Effector memory CD8-positive, alpha-beta T cell (primary cell): ENCODE measurements at places on chromosomes 12 and 14.

DNA sequence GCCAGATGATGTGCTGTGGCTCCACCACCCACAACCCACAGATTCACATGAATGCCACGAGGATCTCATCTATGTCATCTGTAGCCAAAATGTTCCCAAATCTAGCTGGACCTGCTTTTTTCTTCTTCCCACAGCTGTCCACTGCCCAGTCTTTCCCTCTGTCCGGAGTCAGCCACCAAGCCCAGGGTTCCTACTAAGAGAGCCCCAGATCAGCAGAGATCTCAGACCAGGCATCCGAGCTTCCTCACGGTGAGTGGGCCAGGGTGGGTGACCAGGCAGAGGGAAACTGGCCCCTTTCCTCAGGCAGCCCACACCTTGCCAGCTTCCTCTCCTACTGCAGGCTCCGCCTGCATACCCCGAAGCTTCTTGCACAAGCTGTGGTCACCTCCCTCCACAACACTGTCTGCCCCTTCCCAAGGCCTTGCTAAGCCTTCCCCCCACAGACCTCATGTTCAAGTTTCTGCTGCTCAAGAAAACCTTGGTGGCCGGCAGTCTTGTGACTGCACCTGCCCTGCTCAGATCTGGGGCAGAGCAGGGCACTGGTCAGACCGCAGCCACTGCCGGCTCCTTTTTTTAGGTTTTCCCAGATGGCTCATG lies 81.4 kb downstream of the ACTN1 start:
- DNase-seq: no peak

GRCh38 chr14:95713596-95714371 lies at the start of gene TCL1A:
TCL1A (minus strand) TSS chr14:95714125; CDS start chr14:95714066, 59 bp downstream.
- no peak for DNase-seq

DNA sequence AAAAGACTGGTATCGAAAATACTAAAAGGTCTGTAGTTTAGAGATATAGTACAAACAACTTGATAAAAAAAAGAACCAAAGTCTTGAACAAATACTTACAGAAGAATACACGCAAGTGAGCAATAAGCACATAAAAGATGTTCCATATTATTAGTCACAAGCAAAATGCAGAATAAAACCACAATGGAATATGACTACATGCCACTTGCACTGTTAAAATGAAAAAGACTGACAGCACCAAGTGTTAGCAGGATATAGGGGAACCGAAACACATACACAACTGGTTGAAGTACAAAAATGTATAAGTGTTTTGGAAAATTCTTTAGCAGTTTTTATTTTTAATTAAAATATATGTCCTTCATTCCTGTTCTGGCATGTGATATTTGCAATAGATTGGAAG lies 3.6 kb downstream of the CLEC2A start:
- no peak for DNase-seq

GRCh38 chr12:82728710-82729109 lies 42.0 kb downstream of the TMTC2 start:
- no peak for DNase-seq

GRCh38 chr12:32891526-32891925 lies 5.1 kb downstream of the PKP2 start:
- no peak for DNase-seq

DNA sequence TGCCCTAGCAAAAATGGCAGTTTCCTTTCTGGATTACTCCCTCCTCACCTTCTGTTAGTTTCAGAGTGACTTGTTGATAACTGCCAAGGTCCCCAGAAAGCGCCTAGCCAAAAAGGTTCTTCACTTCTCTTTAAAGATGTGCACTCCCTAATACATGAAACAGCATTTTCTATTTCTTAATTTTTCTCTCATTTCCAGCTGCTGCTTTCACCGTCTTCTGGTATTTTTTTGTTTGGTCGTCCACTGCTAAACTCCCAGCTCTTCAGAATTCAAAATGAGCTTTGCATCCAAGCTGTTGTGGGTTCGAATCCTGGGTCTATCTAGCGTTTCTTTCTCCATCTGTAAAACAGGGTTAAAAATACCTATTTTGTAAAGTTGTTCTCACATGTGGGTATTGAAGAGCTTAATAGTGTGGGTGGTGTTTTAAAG lies 397 bp upstream of the BORCS5 start:
- DNase-seq: no peak

- no peak for DNase-seq
These were observed 95.5 kb downstream of the ARF6 start for GRCh38 chr14:49988080-49988990.

GRCh38 chr14:80996049-80996901 lies 40.9 kb downstream of the TSHR start:
- DNase-seq: no peak

DNA sequence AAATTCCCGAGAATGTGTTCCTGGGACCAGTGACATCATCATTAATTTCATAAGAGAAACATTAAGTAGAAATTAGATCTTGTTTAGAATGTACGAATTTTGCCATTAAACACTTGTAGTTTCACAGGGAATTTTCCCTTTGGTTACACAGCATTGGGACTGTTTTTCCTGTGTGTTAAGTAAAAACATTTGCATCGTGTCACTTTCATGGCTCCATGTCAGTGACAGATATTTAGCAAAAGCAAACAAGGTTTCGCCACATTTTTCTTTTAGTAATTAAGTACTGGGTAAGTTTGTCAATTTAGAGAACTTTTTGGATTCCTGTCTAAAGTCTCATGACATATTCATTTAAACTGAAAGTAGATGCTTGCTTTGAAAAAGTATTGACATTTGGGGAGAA lies 45.5 kb upstream of the OVCH1 start:
- DNase-seq: no peak

GRCh38 chr14:39267608-39268005 lies 33.9 kb downstream of the MIA2 start:
- no peak for DNase-seq

DNA sequence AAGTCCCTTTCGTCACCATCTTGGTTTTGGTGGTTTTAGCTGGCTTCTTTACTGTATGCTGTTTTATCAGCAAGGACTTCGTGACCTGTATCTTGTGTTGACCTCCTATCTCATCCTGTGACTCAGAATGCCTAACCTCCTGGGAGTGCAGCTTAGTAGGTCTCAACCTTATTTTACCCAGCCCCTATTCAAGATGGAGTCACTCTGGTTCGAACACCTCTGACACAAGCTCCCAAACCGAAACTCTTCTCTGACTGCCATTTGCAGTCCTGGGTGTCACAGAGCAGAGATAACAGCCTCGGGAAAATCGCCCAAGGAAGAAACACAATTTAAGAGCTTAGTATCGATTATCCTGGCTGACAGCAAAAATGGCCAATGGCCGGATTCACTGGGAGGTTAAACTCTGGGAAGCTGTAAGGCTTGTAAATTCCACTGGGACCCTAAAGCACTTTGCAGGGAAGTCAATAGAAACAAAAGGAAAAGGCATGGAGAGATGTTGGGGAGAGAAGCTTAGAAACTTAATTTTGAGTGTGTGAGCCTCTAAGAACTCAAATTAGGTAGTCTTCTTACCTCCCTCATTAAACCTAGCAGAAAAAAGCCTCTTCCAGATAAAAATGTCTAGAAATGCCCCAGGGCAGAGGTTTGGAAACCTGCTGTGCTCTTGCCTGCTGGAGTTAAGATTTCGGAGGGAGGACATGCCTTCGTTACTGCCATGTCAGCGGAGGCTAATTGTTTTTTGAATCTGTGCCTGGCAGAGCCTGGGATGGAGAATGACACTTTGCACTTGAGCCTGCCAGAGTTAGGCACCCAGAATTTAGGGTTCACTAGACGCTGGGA lies 56.5 kb upstream of the RPH3A start:
- DNase-seq: no peak

DNA sequence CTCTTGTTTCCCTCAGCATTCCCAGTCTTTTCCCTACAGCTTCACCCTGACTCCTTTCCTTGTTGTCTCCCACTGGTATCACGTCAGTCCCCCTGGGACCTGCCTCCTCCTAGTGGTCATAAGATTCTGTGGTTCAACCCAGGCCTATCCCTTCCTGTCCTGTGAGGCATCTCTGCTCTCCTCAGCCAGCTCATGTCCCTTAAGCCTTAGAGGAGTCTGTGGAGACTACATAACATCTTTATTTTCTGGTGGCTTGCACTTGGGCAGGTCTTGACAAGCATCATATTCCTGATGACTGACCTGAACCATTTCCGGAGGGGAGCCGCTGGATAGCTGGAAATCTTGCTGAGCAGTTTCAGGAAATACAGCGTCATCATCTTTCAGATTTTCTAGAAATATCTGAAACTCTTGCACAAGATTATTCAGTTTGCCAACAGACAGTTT lies 688 bp downstream of the C12orf71 start:
- DNase-seq: no peak

DNA sequence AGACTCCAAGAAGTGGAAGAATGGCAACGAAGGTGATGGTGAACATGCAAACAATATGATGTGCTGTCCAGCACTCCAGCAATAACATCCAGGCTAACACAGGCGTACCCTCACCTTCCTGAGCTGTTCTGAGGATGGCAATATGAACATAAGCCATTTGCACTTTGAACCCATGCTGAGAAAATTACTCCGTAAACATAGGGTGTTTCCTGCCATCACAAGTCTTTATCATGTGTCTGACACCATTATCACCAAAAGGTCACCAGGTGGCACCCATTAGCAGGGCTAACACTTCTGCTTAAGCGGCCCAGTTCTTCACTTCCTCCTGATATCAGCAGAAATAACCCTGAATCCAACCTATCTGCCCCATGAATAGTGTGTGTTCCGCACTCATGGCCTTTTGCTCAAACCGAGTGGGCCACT lies 482.8 kb downstream of the MED13L start:
- no peak for DNase-seq
